ENCODE measurements at places on chromosomes 6 and 20.

DNA sequence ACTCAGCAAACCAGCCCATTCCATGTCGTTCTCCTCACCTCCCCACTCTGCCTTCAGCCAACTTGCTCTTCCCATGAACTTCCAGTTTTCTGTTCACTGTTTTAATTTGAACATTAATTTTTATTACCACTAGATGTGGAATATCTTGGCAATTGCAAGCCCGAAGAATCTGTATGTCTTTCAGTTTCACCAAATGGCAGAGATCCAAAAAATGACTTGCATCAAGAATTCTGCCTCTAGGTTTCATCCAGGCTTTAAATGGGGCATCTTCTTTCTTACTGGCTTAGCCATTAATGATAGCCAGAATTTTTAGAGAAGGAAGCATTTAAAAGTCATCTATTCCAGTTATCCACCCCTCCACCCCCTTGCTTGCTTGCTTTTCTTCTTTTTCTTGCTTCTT is 39.0 kb downstream of the CAP2 start:
- DNase-seq, result no peak

- peak; percentile 77 for DNase-seq
Observed at GRCh38 chr6:84763886-84764331, 489 bp downstream of the TBX18 start.

GRCh38 chr20:40551125-40551530 is 137.9 kb downstream of the MAFB start:
- DNase-seq, result no peak

GRCh38 chr6:111347589-111347988 is 135.4 kb downstream of the REV3L start:
- no peak for DNase-seq

DNA sequence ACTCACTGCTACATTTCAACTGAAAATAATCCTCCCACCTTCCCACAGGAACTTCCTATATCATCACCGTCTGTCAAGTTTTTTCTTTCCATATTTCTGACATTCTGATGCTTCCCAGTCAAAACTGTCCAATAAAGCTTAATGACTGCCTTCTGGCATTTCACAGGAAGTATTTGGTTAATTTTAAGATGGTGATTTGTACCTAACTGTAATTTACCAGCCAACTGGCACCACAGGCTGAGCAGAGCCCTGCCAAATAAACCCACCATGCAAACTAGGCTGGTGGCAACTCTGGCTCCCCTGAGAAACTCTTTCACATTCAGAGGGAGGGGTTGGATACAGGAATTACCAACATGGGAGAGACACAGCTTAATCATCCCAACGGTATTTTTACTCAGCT is 50.0 kb downstream of the KLHL32 start:
- no peak for DNase-seq

- DNase-seq, result no peak
Observed at GRCh38 chr6:43954311-43955131, 172.7 kb downstream of the MRPL14 start.

DNA sequence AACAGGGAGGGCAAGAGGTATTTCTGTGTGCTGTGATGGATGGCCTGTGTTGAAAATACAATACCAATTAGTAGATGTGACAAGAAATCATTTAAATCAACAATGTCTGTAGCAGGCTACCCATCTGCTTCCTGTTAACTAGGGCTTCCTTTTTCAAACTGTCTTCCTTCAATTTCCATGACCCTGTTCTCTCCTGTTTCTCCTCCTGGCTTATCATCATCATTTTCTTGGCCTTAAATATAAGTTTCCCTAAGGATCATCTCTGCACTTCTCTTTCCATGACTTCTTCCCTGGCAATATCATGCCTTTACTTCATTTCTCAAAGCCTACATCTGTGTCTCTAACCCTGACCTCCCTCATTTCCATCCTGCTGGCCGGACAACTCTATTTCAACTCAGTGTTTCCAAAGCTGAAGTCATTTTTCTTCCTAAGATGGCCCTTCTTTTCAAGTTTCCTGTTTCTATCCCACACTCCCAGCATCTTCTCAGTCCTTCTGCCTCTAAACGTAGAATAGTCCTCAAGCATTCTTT is 18.2 kb downstream of the ZC2HC1B start:
- no peak for DNase-seq

DNA sequence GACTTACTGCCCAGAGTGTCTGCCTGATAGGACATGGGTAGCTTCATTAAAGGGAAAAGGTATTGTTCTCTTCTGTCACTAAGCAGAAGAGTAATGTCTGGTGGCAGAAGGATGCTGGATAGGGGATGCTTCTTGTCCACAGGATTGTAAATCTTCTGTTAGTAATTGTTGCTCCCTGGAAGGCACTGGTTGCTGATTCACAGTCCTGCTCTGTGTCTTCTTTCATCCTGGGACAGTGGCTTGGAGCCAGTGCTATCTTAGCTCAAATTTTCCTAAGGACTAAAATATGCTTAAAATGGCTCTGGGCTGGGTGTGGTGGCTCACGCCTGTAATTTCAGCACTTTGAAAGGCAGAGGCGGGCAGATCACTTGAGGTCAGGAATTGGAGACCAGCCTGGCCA is 48.0 kb downstream of the SYTL3 start:
- peak; percentile 73 for DNase-seq

DNA sequence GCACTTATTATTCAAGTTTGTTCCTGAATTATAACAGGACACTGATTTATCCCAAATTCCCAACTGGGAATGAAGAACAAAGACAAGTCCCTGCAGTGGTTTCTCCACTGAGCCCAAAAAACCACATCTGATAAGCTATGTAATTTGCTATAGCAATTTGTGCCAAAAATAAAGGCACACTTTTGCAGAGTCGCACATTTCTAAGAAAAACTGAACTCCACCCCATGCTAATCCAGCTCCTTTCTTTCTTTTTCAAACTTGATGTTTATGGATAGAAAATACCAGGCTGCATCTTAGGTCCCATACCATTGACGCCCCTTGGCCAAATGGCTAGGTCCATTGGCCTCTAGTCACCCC is 170.2 kb upstream of the CITED2 start:
- no peak for DNase-seq

GRCh38 chr6:54264581-54265272 is 43.5 kb upstream of the TINAG start:
- DNase-seq, result no peak

DNA sequence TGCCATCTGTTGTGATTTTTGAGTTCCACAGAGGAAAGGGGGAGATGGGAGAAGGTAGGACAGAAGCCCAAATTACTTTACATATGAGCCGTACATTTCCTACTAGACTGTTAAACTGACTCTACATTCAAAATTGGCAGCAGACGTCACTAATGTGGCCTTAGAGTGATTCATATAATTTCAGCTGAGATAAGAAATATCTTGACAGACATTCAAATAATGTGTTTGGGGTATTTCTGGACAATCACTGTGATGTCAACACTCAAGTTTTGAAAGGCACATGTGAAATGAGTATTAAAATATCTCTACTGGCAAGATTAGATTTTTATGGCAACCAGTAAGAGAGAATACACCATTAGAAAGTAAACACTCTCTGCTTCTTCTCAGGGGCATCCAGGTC is 104.0 kb downstream of the MTFR2 start:
- no peak for DNase-seq

DNA sequence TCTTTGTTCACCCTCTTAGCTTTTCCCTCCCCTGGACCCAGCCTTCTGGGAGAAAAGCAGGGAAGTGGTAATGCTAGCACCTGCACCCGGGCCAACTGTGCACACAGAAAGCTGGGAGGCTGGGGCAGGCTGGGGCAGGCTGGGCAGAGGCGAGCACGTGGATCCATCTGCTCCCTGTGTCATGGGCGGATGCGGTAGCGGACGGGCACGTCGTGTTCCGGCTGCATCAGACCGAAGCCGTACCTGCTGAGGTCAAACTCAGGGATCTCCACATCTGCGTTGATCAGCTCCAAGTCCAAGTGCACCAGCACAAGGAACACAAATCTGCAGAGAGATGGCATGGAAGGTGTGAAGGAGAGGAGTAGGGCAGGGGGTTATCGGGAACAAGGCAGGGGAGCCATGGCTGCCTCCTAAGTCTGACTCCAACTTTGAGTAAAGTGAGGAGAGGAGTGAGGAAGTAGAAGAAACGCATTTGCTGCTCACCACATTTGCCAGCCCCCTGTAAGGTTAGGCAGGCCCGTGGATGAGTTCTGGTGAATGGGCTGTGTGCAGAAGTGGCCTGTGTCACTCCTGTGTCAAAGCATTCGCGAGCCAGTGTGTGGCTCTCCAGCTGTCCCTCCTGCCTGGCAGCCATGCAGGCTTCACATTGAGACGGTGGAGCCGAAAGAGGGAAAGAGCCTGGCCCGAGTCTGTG is 25.4 kb upstream of the KCNB1 start:
- no peak for DNase-seq

GRCh38 chr20:13684566-13685222 is 46.0 kb upstream of the TASP1 start:
- DNase-seq, result peak; percentile 78

DNA sequence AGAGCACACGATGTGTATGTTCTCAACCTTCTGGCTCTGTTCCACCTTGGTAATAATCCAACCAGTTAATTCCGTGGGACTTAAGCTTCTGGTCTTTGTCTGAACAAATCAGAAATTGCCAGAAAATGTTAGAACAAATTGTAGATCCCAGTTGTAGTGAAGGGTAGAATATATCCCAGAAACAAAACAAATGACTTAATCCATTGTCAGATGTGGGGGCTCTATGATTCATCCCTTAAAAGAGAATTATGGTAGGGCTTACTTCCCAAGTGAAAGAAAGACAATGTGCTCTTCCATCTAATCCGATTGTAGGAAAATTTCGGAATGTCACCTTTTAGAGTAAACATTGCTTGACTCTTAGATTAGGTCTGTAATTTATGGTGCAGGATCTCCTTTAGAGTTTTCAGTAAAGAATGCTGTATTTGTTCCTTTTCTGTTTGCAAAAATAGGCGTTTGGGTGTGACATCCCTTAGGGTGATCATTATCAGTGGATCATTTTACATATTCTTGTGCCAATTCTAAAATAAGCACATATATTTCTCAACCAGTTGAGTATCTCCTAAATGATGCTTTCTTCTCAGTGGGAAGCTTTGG is 234.5 kb upstream of the ZNF217 start:
- peak; percentile 85 for DNase-seq

- peak; percentile 41 for DNase-seq
Observed at GRCh38 chr6:43999628-44000027, 127.6 kb downstream of the MRPL14 start.

GRCh38 chr6:106561686-106562405 is 67.5 kb downstream of the RTN4IP1 start:
- no peak for DNase-seq

DNA sequence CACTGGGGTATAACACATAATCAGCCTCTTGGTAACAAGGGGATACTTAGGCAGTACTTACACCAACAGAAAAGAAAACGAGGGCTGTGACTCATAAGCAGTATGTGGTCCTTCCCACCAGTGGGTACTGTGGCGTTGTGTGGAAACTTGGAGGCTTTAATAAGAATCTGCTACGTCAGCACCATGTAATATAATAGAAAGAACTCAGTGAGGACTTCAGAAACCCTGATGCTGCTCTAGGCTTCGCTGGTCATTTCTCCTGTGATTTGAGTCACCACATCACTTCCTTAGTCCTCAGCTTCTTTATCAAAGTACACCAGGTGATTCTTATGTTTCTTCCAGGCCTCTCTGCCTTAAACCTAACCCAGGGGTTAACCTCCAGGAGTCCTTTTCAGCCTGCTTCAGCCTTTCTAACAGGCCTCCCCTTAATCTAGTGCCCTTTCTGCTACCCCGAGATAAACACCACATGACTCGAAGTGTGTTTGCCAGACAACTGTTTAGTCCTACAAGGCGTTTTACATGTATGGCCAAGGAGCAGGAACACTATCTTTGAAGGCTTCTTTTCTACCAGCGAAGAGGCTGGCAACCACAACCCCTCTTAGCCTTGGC is 68.5 kb downstream of the FYN start:
- DNase-seq, result peak; percentile 37

GRCh38 chr20:62461157-62461556 is 14.6 kb downstream of the GATA5 start:
- peak; percentile 93 for DNase-seq

DNA sequence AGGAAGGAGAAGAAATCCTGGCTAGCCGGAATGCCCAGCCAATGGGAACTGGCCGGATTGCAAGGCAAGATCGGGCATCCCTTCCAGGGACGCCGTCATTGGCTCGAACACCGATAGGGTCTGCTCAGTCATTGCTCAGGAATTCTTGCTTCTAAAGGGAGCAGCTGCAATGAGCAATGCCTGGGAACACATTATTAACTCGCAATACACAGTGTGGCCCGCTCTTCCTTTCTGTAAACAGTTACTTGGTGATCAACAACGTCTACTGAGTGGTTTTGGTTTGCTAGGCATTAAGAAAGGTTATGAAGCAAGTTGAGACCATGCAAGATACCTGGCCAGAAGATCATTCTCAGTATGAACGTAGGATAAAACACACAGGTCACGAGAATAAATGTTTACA is 165.4 kb upstream of the CITED2 start:
- DNase-seq, result peak; percentile 85

- DNase-seq, result no peak
Observed at GRCh38 chr6:152594701-152595100, 42.5 kb downstream of the SYNE1 start.

GRCh38 chr6:43107344-43108062 is 31.4 kb downstream of the PTK7 start:
- DNase-seq, result no peak

- DNase-seq, result peak; percentile 55
Observed at GRCh38 chr20:41697861-41698559, 79.8 kb upstream of the CHD6 start.

GRCh38 chr20:20070871-20071726 is 18.8 kb downstream of the CFAP61 start:
- DNase-seq, result no peak

DNA sequence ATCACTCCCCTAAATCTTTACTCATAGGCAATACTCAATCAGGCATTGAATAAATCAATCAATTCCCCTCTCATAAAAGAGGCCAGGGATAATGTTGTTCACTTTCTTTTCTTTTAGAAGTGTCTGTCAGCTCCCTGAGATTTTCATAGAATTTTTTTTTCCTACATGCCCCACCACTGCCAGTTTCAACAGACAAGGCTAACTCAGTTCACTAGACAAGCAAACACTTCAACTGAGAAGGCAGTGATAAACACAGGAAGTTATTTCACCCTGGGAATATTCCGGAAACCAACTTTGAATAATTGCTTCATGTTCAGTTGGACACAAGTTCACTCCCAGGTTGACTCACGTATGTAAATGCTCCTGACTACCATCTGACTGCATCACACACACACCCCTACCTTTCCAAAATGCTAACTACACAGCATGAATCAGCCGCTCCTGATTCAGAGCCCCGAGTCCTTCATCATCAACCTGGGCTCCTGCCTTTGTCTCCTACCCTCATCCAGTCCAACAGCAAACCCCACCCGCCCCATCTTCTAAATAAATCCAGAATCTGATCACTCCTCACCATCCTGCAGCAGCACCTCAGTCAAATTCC is 143.9 kb downstream of the BCAS1 start:
- DNase-seq, result peak; percentile 71

Data from osteoblast (primary cell).